ENCODE measurements at places on chromosomes 11 and 22.

- DNase-seq: no peak
Measured at GRCh38 chr11:12689029-12689755, 15.0 kb downstream of the TEAD1 start.

- DNase-seq: no peak
Measured at GRCh38 chr22:47115921-47116320, 353.5 kb downstream of the TBC1D22A start.

GRCh38 chr11:10930224-10930971 is 72.5 kb upstream of the ZBED5 start:
- DNase-seq: no peak

GRCh38 chr22:39721206-39722031 is 150.9 kb downstream of the CACNA1I start:
- DNase-seq: peak; percentile 62

GRCh38 chr11:11265994-11266606 is 87.0 kb downstream of the CSNK2A3 start:
- peak; percentile 59 for DNase-seq

DNA sequence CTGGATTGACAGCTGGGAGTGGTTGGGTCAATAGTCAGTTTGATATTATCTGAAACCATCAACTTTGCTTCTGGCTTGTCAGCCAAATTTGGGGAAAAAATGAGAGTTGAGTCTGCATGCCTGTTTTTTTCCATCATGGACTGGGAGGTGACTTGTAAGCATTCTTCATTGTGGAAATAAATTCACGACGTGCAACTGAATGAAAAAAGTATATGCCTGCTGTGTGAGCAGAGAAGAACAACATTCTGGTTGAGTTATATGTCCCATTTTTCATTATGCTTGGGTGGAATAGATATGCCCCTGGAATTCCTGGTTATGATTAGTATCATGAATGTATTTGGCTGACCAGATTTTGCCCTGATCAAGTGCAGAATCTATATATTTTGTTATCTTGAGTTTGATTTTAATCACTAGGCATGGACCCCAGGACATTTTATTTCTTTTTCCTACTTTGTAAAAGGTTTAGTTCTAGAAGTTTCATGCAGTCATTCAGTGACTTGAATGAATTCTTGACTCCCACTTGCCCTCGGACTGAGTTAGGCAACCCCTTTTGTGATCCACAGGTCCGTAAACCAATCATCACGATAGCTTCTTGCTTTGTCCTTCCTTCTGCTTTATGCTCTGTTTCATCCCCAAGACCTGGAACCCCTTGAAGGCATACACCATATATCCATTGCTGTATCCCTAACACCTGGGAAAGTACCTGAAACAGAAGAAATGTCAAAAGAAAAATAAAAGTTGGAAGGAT is 205.8 kb downstream of the NAV2 start:
- no peak for DNase-seq

DNA sequence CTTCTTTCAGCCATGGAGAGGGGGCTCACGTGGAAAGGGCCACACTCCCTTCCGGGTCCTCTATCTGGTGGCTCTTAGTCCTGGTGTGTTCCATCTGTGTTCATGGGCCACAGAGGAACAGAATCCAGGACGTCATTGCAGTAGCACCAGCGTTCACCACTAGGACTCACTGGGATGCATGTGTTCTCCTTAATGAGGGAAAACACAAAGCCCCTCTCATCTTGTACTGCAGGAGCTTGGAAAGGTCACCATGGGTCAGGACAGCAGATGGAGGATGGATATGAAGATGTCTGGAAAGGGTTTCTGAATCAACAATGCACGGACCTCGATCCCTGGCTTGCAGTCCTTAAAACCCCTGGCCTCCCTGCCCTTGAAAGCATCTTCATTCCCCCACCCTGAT is 113.8 kb upstream of the THY1 start:
- DNase-seq: no peak

DNA sequence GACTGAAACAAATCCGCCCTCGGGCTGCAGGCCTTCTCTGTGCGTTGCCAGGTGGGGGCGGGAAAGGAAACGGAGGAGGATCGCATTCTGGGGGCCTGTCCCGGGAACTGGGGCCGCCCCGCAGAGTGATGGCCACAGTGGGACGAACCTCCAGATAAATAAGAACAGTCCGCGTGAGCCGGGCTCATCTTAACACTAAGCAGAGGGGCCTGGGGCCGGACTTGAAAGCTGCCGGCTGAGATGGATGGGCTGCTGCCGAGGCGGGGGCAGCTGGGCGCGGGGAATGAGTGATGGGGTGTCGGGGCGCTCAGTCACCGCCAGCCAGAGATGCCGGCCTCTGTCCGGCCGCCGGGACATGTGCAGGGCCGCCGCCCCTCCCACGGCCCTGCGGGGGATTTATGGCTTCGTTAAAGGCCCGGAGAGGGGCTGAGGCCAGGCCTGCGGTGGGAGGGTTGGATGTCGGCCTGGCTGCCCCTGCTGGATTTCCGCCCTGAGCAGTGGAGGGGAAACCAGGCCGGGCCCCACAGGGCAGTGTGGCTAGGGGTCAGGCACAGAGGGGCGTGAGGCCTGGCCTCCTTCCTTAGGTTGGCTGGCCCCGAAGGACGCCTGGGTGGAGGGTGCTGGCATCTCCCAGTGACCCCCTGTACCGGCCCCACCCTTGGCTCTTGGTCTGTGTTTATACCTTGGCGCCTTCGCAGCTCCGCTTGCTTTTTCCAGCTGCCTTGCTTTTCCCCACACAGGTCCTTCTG is 45.3 kb upstream of the CD82 start:
- no peak for DNase-seq

DNA sequence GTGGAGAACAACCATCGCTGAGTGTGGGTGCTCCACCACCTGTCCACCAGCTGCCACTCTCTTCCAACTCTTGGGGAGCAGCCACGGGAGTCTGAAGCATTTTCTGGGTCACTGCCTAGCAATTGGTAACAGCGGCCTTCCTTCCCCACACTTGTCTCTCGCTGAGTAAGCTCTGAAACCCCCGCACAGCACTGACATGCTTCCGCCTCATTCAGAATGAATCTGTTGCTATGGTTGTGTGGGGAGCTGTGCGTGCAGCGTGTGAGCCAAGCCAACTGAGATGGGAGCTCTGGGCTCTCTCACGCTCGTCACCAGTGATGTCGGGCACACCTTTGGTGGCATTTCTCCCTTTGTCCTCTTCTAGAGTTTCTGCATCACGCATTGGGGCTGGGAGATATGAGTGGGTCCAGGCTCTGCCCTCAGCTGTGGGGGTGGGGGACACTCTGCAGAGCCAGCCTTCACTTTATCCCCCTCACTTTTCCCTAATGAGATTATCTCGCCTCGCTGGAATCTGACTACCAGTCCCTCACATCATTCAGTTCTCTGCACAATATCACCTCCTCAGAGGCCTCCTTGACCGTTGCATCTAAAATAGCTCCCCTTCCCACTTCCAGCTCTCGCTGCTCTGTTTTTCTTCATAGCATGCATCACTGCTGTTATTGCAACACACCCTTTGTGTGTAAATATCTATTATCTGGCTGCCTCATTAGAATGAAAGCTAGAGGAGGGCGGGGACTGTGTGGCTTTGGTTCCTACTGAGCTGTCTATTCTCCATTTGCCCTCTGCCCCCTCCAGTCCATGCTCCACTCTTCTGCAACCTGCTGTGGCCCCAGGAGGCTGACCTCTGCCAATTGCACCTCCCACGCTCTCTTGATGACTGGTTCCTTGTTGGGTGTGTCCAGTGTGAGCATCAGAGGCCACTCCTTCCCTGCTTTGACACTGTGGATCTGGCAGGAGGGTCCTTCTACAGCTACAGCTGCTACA is 569.9 kb upstream of the CADM1 start:
- peak; percentile 15 for DNase-seq

DNA sequence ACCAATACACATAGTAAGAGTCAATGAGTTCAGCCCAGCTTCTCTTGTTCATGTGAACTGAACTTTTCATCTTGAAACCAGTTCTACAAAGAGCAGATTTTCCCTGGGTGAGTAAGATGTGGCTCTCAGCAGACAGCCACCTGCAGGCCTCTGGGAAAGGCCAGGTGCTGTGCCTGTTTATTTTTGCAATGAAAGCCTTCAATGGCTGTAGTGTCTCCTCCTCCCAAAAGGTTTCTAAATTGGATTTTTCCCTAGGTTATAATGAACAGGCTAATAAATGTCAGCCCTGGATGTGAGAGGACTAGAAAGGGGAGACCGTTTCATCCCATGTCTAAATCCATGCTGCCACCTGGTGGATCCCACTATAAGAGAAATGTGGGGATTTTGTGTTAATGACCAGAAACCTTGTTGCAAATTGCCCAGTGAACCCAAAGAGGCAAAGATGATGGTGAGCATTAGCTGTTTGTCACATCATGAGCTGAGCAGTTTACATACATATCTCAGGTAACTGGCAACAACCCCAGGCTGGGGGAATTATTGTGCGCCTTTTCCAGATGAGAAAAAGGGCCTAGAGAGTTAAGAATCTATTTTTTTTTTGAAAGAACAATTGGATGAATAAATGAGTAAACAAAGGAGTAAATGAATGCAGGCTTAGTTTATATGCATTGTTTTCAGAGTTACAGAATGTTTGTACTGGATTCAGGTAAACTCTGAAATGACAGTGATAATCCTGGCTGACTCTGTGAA is 12.7 kb downstream of the C11orf91 start:
- DNase-seq: peak; percentile 19

- DNase-seq: no peak
Measured at GRCh38 chr11:34749666-34750659, 129.1 kb downstream of the EHF start.

DNA sequence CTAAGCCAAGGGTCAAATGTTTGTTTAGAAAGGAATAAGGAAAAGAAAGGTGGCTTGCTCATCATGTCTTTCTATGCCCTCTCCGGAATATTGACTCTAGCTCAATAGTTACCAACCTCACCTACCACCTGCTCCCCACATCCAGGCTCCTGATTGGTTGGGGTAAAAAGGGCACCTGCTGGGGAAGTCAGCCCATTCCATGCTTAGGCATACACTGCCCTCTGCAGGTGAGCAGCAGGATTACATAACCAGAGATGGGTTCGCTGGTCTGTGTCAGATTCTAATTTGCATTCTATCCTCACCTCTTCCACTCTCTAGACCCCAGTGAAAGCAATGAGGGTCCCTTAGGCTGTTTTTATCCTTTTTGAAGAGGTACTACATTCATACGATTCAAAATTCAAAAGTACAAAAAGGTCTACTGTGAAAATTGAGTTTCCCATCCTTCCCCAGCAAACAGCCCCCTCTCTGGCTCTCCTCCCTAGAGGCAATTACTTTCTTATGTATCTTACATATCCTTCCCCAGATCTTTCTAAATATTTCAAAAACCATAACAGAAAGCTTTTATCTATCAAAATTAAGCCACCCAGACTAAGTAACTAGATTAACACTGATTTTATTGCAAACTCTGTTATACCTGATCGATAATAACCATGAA is 98.0 kb upstream of the ASPHD2 start:
- DNase-seq: peak; percentile 68

- DNase-seq: peak; percentile 65
Measured at GRCh38 chr11:111376181-111376871, 2.7 kb downstream of the POU2AF1 start.

GRCh38 chr22:49582181-49582580 is 245.5 kb downstream of the BRD1 start:
- DNase-seq: no peak

DNA sequence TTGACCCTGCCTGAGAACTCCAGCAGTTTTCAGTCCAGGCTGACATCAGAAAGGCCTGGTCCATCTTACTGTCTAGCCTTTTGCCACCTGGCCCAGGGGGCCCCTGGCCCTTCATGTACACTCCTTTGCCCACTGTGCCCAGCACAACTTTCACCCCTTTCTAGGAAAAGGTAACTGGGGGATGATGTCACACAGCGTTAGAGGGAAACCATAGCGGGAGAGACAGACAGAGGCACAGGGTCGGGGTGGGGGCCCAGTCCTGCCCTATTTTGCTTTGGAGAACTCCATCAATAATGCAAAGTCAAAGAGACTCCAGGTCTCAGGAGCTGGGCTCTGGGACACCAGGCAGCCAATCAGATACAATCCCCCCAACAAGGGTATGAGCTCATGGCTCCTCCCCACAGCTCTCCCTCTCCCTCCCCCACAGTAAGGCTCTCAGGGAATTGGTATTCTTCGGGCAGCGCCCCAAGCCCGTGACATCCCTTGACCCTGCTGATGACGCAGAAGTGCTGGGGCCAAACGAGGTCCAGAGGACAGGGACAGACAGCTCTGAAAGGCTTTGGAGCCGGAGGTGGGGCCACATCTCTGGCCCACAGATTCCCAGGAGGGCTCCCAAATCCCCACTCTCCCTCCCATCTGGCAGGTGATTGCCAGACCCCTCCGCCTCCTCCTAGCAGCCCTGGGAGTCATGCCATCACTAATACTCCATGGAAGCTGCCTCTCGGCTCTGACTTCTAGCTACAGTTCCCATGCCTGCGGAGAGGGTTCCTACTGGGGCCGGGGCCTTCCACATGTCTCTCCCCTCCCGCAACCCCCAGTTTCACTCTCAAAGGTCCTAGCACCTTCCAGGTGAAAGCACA is 5.9 kb downstream of the USP2 start:
- DNase-seq: no peak

DNA sequence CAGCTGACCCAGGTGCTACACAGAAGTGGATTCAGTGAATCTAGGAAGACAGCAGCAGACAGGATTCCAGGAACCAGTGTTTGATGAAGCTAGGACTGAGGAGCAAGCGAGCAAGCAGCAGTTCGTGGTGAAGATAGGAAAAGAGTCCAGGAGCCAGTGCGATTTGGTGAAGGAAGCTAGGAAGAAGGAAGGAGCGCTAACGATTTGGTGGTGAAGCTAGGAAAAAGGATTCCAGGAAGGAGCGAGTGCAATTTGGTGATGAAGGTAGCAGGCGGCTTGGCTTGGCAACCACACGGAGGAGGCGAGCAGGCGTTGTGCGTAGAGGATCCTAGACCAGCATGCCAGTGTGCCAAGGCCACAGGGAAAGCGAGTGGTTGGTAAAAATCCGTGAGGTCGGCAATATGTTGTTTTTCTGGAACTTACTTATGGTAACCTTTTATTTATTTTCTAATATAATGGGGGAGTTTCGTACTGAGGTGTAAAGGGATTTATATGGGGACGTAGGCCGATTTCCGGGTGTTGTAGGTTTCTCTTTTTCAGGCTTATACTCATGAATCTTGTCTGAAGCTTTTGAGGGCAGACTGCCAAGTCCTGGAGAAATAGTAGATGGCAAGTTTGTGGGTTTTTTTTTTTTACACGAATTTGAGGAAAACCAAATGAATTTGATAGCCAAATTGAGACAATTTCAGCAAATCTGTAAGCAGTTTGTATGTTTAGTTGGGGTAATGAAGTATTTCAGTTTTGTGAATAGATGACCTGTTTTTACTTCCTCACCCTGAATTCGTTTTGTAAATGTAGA is 1.7 kb downstream of the MALAT1 start:
- peak; percentile 66 for DNase-seq

DNA sequence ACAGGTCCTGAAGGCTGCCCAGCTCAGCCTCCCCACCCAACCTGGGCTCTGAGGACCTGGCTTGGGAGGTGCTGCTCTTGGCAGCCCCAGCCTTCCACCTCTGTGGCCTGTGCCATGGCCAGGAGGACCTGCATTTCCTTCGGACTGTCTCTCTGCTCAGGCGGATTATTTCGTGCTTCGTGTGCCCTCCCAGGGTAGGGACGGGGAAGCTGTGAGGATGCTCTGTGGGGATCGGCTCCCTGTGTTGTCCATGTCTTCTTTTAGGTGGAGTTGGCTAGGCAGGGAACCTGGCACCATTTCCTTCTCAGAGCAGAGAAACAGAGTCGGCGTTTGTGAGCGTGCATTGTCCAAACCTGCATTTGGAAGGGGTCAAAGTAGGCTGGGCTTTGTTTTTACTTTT is 34.1 kb downstream of the BCR start:
- no peak for DNase-seq
